Osteoblast (primary cell): ENCODE measurements at places on chromosomes 12 and 14. TPM values are rescaled to one million over a fixed set of nuclear protein-coding genes. Genes with fewer than 3 reads are reported as not detected.

Gene ATP23
- 5.1 and 6.2 TPM in 2 replicates for total RNA-seq

Gene RPL36AL
- 181 and 192 TPM in 2 replicates for total RNA-seq

Gene STK38L
- total RNA-seq, result 64.8 and 68.8 TPM in 2 replicates

Gene ERP27
- not detected in 2 replicates for total RNA-seq

Gene ACRBP
- under 0.01 and 0.36 TPM in 2 replicates for total RNA-seq

Gene BCL2L14
- total RNA-seq, result not detected in 2 replicates

Gene C12orf56
- total RNA-seq, result under 0.01 and 0.36 TPM in 2 replicates

Gene P2RX7
- 3.8 and 4.0 TPM in 2 replicates for total RNA-seq

Gene KRT8
- total RNA-seq, result 2.9 and 5.1 TPM in 2 replicates

Gene ANO6
- total RNA-seq, result 49.9 and 53.3 TPM in 2 replicates

Gene CAPRIN2
- total RNA-seq, result 32.9 and 42.7 TPM in 2 replicates

Gene MGAT4C
- under 0.01 TPM in 1 of 2 replicates, not detected in the other for total RNA-seq

Gene CYP27B1
- total RNA-seq, result 0.29 and 0.36 TPM in 2 replicates

Gene SRRM4
- total RNA-seq, result not detected in 2 replicates

Gene SRGAP1
- 24.8 and 26.1 TPM in 2 replicates for total RNA-seq

Gene IGFBP6
- total RNA-seq, result 431 and 577 TPM in 2 replicates

Gene VRTN
- not detected in 2 replicates for total RNA-seq

Gene BEGAIN
- 1.1 TPM in 1 of 2 replicates, not detected in the other for total RNA-seq

Gene IGF1
- total RNA-seq, result 0.72 and 0.88 TPM in 2 replicates

Gene KRT6B
- total RNA-seq, result not detected in 2 replicates

Gene AICDA
- not detected in 2 replicates for total RNA-seq

Gene MGP
- 8.0 and 16.8 TPM in 2 replicates for total RNA-seq

Gene CLEC4C
- not detected in 2 replicates for total RNA-seq

Gene HOXC5
- 1.8 and 2.1 TPM in 2 replicates for total RNA-seq

Gene C1R
- total RNA-seq, result 313 and 330 TPM in 2 replicates

Gene HSPB8
- total RNA-seq, result 2.9 and 3.5 TPM in 2 replicates

Gene CBLN3
- 3.5 and 4.0 TPM in 2 replicates for total RNA-seq

Gene SPX
- 1.2 and 2.9 TPM in 2 replicates for total RNA-seq

Gene TDG
- total RNA-seq, result 20.9 and 23.2 TPM in 2 replicates

Gene FOXM1
- total RNA-seq, result 3.3 and 4.7 TPM in 2 replicates

Gene TMEM63C
- total RNA-seq, result 0.72 TPM in 1 of 2 replicates, not detected in the other

Gene SLC7A8
- 4.3 and 10.9 TPM in 2 replicates for total RNA-seq

Gene CORO1C
- 228 and 261 TPM in 2 replicates for total RNA-seq

Gene FGD4
- 5.6 and 11.9 TPM in 2 replicates for total RNA-seq

Gene SLC10A1
- not detected in 2 replicates for total RNA-seq

Gene OR4E2
- total RNA-seq, result not detected in 2 replicates

Gene KRT79
- total RNA-seq, result not detected in 2 replicates

Gene SLC38A6
- total RNA-seq, result 112 TPM in 2 replicates

Gene DLK1
- total RNA-seq, result not detected in 2 replicates

Gene NR1H4
- total RNA-seq, result not detected in 2 replicates

Gene CLEC4D
- not detected in 2 replicates for total RNA-seq

Gene ZNF268
- 18.9 and 20.3 TPM in 2 replicates for total RNA-seq

Gene HECTD1
- 240 and 246 TPM in 2 replicates for total RNA-seq

Gene SLC25A21
- 0.29 and 0.72 TPM in 2 replicates for total RNA-seq

Gene ARHGAP9
- 0.29 and 0.36 TPM in 2 replicates for total RNA-seq

Gene PFKM
- total RNA-seq, result 64.8 and 81.0 TPM in 2 replicates

Gene GALC
- total RNA-seq, result 17.0 and 23.6 TPM in 2 replicates

Gene CFAP251
- 4.3 and 7.4 TPM in 2 replicates for total RNA-seq

Gene KRT72
- not detected in 2 replicates for total RNA-seq

Gene RPGRIP1
- under 0.01 TPM in 1 of 2 replicates, not detected in the other for total RNA-seq
